ENCODE measurements at places on chromosomes 13 and 19. TPM values are rescaled to one million over a fixed set of nuclear protein-coding genes. Genes with fewer than 3 reads are reported as not detected.

Gene KIR2DL4
- polyA plus RNA-seq = not detected

Gene ZNF441
- polyA plus RNA-seq = 6.3 TPM

Gene C19orf47
- 6.7 TPM for polyA plus RNA-seq

Gene DNAJB1
- 349 TPM for polyA plus RNA-seq

Gene KLF2
- 96.9 TPM for polyA plus RNA-seq

Gene PRR19
- polyA plus RNA-seq = 0.10 TPM

Gene FBN3
- polyA plus RNA-seq = not detected

Gene DLL3
- 0.13 TPM for polyA plus RNA-seq

Gene TEX26
- not detected for polyA plus RNA-seq

Gene URAD
- polyA plus RNA-seq = not detected

Gene ARHGAP45
- polyA plus RNA-seq = 284 TPM

Gene C19orf73
- polyA plus RNA-seq = 2.3 TPM

Gene OR4F17
- polyA plus RNA-seq = not detected

DNA sequence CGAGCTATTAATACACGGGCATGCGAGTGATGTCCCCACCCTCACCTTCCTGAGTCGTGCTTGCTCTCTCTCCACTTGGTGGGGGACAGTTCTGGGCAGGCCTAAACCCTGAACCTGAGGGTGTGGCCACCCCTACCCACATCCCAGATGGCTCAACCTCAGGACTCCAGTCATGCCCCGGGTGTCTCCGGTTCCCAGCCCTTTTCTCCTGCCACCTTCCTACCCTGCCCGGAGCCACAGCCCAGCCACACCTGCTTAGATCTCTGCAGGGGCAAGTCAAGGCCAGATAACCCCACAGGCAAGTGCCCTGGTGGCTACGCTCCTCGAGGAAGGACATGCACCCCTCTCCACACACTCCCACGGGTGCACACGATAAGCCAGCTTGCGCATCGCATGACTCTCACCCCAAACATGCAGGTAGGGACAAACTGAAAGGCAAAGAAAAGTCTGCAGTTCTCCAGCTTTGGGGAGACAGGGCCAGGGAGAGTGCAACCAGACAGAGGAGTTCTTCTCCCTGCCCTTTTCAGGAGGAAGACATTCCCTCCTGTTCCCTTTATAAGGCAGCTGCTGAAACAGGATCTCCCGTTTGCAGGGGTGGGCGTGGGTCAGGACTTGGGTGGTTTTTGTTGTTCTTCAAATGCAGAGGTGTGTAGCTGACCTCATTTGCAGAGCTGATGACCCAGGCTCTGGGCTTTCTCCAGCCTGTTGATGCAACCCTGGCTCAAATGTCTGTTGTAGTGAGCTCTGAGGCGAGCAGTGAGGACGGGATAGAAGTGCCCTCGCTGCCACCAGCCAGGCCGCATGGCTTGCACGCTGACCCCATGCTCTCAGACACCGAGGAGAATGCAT lies 88.6 kb downstream of the DPF1 start:
- no peak for DNase-seq

DNA sequence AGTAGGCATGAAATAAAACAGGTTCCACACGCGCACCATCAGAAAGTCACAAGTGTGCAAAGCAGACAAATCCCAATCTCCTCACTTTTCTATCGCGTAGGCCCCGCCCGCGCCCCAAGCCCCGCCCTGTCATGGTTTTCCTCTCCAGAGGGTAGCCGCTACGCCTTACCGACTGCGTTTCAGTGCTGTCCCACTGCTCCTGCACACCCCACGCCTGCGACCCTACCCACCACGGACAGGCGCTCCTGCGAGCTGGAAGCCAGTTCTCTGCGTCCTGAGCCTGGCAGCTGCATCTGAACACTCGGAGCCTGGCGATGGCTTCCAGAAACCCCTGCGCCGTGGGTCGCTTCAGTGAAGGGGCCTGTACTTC lies 379 bp upstream of the ZNF470 start:
- no peak for DNase-seq

DNA sequence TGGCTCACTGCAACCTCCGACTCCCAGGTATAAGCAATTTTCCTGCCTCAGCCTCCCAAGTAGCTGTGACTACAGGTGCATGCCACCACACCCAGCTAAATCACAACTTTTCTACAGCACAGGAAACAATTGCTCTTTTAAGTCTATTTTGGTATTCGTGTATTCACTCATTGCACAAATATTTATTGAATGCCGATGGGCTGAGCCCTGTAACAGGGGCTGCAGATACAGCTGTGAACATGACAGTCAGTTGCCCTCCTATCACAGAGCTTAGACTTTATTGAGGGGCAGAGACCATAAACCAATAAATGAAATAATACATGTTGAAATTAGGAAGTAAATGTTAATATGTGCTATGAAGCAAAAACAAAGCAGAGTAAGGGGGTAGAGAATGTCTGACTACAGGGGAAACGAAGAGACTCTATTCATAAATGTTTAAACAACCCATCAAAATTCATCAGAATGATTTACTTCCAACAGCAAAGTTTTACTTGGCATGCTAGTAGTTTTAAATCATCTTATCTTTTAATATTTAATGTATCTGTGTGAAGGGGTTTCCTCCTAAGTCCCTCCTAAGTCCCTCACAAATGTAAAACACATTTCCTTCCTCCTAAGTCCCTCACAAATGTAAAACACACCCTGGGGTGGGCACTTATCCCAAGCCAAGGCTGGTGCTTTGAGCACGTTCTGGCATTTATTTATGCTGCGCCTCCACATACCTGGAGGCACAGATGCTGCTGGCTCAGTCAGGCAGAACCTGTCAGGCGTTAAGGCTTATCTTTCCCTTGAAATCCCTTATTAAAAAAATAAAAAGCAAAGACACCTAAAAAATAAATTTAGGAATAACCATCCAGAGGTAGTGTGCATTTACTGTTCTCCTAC lies 140.8 kb downstream of the MIPEP start:
- no peak for DNase-seq

- no peak for DNase-seq
Measured at GRCh38 chr13:88857256-88857655, 1186.1 kb downstream of the SLITRK5 start.

GRCh38 chr13:25286308-25286968 lies 850 bp downstream of the MTMR6 start:
- DNase-seq = peak; percentile 72

DNA sequence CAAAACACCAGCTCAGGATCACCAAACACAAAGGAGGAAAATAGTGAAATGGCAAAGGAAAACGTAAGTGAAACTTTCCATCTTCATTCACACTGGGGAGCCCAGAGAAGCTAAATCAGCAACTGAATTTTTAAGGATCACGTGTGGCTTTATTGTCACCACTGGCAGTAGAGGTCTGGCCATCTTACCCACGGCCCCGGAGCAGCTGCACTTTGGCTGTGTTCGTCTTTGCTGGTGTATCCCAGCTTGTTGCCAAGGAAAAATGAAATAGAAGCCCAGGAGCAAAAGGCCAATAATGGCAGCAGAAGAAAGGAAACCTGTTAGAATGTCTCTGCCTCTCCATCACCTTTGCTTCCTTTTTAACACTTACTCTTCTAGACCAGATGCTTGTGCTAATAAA lies 274.7 kb downstream of the FOXO1 start:
- no peak for DNase-seq

DNA sequence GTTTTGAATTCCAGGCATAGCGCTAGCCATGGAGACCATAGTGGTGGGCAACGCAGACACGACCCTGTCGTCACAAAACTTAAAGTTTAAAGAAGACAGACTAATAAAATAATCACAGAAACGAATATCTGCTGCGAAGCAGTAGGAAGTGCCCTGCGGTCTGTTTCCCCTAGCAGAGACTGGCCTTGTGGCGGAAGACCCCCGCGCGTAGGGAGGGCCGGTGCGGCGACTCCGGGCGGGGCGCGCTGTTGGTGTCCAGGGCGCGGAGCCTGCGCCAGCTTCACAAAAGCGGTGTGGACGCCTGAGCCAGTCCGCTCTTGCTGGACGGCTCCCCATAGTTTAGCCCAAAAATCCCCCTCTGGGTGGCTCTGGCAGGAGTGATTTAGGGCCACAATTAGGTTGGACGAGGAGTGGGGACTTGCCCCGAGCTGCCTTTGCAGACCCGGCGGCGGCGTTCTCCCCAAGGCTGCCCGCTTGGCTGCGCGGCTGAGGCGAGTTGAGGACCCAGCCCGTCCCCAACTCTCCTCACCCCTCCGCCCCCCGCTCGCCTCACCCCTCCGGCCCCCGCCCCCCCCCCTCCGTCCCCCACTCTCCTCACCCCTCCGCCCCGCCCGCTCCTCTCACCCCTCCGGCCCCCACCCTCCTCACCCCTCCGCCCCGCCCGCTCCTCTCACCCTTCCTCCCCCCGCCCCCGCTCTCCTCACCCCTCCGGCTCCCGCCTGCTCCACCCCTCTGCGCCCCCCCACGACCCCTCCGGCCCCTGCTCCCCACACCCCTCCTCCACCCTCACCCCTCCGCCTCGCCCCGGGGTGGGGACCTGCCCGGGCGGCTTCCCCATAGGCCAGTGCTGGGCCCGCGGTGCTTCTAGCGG lies 14.2 kb upstream of the LATS2 start:
- peak; percentile 15 for DNase-seq

DNA sequence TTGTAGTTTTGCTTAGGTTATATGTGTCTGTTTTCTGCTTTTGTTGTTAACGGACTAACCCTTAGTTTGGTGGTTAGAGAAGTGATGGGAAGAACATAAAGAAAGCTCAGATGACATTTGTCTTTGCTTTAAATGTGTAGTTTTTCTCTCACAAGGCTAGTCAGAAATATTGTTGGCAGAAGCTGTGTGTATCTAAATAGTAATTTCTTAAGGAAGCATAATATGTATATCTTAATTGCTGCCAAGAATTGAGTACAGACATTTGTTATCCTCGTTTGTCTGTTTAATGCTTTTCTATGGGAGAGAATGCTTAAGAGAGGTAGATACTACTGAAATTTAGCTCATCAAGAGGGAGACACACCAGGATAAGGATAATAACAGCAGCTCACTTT lies 2.7 kb downstream of the RGCC start:
- no peak for DNase-seq

DNA sequence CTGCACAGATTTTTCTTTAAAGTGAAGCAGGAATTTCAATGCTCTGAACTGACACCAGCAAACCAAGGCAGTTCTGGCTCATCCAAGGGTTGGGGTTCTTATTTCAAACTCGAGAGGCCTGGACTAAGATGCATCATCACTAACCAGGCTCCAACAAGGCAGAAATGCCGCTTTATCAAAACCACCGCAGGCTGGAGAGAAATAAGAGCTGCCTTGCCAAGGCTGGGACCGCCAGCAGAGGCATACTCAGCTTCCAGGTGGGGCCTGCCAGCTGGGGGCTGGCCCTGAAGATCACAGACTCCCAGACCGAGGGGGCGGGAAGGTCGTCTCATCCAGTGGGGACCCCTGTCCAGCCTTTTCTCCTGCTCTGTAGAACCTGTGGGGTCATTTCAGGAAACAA lies 37.4 kb upstream of the GAS6 start:
- DNase-seq = no peak

GRCh38 chr13:114049026-114049425 lies 75.2 kb upstream of the C13orf46 start:
- DNase-seq = no peak

DNA sequence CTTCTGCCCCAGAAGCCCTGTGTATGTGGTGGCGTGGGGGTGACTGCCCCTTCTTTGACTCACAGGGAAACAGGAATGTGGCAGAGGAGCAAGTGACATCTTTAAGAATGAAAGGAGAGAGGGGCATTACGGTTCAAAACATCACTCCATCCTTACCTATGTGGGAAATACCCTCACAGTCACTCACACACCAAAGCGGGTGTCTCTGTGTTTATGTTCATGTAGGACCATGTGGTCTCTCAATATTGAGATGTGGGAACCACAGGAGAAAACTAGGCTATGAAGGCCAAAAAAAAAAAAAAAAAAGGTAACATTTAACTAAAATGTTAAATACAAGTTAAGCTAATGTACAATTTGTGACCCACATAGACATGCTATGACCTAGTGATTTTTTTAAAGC lies 153.6 kb upstream of the GPR12 start:
- DNase-seq = no peak

DNA sequence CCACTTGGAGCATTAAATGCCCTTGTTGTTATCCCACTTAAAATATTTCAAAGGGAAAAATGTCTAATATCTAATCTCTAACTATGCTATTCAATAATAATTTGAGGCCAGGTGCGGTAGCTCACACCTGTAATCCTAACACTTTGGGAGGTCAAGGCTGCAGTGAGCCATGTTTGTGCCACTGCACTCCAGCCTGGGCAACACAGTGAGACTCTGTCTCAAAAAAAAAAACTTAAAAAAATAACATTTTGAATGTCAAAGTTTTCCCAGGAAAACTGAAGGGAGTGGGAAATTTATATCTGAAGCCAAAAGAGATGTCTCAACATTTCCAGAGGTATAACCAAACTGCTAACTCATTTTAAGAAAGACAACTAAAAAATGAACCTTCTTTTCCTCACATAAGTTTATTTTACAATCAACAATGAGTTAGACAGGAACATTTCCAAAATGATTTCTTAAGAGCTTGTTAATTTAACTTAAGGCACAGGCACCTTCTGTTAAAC lies 47.9 kb downstream of the CAB39L start:
- no peak for DNase-seq

DNA sequence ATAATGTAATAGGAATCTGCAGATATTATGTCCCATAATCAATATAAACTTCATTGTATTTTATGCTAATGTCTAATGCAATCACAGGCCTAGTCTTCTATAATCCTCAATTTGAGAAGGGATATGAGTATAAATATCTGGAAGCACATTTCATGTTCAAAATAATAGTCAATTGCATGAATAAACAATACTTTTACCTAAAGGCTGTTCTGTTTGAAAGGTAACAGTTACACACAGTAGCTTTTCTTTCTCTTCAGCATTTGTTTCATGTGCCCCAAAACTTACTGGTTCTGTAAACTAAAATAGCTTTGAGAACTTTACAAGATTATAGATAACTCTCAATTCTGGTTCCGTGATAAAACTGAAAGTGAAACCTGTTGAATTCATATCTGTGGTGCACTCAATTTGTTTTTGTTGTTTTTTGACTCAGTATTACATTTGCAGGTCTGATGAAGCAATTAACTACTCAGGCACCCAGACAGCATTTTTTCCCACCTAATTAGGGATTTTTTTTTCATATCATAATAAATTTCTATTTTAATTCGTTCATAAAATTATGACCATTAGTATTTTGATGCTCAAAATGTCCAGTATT lies 1193.8 kb downstream of the SLITRK1 start:
- no peak for DNase-seq

DNA sequence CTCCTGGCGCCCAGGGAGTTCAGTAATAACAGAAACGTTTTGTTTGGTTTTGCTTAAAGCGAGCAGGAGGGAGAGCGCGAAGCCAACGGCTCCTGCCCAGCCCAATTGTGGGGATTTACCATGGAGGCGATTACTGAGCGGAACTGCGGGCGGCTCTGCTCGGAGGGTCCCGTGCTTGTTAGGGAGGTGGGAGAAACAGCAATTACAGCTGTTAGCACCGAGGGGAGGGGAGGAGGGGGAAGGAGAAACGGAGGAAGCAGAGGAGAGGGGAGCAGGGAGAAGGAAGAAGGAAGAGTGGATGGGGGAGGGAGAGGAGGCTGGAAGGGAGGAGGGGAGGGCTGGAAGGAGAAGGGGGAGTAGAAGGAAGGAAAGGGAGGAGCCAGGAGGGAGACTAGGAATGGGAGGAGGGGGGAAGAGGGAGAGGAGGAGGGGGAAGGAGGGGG lies 7.7 kb upstream of the ONECUT3 start:
- DNase-seq = no peak

Data from CD4-positive, CD25-positive, alpha-beta regulatory T cell (primary cell).